CD4-positive, alpha-beta T cell treated with Interleukin-15 for 4 hours (primary cell): ENCODE measurements at places on chromosomes 1 and 21.

GRCh38 chr1:94873520-94874351, 53.2 kb downstream of the CNN3 start:
- DNase-seq = no peak

DNA sequence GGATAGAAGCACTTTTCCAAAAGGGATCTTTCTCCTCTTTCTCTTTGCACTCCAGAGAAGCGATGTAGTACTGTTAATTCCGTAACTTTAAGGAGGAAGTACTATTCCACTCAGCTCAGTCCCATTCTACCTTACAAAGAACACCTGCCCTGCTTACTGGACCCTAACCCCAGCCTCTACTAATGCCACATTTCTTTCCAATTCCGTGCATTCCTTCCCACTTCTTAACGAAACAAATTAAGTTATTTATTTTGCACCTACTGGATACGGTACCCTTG, 511 bp downstream of the NDC1 start:
- no peak for DNase-seq

GRCh38 chr1:245090491-245091090, 64.2 kb upstream of the KIF26B start:
- no peak for DNase-seq

GRCh38 chr1:155295183-155295941, 5.9 kb downstream of the PKLR start:
- no peak for DNase-seq

- DNase-seq = no peak
Observed at GRCh38 chr1:236545621-236546169, 21.9 kb downstream of the LGALS8 start.

GRCh38 chr1:165753934-165754333, 14.7 kb downstream of the TMCO1 start:
- DNase-seq = no peak

DNA sequence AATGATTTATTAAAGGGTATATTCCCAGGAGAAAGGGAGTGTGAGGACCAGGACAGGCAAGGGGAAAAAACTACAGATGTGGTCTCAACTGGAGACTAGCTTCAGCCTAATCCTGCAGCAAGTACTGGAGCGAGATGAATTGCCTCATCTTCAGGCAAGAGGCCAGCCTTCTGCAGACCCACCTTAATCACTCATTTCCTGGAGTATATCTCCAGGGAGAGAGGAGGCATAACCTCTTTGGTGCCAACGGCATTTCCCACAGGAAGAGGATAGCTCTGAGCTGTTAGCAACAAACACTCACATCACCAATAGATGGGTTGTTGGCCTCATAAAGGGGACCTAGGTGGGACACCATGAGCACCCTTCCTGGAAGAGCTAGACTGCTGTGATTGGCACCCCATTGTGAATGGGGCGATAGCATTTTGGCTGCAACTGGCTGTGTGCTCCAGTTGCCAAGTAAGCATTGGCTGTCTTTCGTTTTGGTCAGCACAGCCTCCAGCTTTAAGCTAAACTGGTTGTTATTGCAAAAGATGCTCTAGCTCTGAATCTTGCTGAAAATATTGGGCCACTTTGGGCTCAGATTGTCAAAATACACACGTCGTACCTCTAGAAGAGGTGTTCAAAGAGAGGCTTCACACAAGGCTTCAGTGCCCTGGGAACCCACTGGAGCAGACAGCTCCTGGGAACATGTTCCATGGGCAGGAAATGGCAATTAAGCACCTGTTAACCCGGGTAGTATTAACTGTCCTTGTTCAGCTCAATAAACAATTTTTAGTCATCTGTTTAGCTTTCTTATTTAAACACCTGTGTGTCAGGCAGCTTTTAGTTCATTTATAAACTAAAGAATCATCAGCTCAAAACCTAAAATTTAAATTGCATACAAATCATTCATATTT, 314.8 kb upstream of the C1orf87 start:
- no peak for DNase-seq

DNA sequence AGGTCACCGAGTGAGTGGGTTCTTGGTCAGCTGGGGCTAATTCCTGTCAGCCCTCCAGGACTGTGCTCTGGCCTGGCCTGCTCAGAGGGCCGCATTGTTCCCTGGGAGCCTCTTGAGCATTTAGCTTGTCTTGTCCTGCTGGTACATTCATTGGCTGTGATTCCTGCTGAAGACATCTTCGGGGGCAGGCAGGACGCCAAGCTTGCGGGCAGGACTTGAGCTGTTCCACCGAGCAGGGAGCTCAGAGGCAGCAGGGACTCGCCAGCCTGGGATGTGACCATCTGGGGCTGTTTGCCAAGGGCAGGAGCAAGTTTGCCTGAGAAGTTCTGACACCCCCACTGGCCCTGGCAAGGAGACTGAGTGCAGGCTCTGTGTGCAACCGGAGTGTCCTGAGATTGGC, 7.0 kb upstream of the SLC26A9 start:
- DNase-seq = no peak

DNA sequence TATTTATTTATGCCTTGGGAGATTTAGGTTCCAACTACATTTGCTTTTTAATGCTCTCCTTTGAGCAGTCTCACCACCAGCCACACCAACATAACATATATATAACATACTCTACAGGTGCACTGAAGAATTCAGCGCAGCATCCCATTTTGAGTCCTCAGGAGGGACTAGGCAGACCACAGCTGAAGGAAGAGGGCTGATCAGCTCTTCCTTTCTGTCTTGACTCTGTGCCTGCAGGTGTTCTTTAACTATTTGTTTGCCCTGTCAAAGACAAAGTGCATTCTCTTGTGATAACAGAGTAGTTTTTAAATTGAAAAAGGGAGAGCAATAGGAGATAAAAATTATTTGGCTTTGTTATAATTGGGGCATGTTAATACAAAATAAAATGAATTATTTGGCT, 17.0 kb downstream of the HIPK1 start:
- no peak for DNase-seq

DNA sequence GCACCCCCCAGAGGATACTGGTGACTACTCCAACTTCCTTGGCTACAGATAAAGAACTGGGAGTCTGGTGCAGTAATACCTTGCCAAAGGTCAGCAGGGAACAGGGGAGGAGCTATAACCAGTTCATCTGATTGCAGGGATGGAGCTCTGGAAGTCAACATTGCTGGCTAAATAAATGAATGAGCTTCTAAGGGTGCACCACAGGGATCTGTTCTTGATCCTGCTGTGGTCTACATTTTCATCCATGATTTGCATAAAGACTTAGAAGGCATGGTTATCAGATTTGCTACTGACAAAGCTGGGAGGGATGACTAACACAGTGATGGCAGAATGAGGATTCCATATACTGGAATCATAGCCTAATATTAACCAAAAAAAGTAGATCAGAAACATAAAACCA, 18.3 kb downstream of the PLEKHA6 start:
- no peak for DNase-seq

GRCh38 chr1:221439008-221439746, 302.7 kb downstream of the DUSP10 start:
- peak; percentile 59 for DNase-seq

- no peak for DNase-seq
Observed at GRCh38 chr1:240199758-240200645, 108.3 kb downstream of the FMN2 start.

GRCh38 chr1:1075148-1075935, 1.2 kb upstream of the RNF223 start:
- DNase-seq = no peak

DNA sequence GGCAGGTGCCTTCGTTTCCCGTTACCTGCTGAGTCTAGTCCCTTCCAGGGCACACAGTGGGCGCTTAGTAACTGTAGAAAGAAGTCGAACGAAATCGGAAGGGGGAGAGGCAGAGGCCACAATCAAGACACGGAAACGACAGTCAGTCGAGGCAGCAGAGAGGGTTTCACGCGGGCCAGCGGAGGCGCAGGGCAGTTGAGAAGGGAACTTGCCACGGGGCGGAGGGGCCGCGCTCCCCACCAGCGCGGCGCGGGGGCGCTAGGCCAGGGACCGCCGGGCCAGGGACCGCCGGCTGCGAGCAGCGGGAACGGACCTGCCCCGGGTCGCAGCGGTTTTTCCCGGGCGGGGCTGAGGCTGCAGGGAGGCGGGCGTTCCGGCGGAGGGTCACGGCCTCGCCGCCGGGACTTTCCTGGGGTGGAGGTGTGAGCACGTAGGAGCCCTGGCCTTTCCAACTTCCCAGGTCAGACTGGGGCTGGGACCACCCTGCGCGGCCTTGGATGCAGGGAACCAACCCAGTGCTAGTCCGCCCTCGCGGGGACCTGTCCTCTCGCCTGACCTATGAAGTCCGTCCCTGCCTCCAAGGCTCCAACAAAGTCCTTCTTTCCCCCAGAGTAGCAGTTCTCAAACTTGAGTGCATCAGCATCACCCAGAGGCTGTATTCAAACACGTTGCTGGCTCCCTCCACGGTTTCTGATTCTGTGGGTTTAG, 150.1 kb upstream of the FGGY start:
- DNase-seq = peak; percentile 37

DNA sequence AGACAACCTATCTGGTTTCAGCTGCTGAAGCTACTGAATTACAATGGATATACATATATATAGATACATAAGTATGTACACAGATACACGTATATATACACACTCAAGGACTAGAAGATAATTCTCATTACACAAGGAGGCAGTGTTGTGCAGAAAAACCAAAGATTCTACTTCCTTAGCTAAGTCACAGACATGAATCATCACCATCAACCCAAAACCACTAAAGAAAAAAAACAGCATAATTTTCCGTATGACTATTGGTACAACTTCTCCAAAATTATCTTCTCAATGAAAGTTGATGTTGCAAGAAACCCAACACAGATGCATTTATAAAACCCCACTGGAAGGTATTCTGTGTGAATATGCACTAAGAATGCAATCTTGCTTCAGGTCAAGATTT, 36.8 kb upstream of the RPF1 start:
- peak; percentile 83 for DNase-seq

GRCh38 chr1:201456499-201457309, 12.3 kb downstream of the PHLDA3 start:
- no peak for DNase-seq

DNA sequence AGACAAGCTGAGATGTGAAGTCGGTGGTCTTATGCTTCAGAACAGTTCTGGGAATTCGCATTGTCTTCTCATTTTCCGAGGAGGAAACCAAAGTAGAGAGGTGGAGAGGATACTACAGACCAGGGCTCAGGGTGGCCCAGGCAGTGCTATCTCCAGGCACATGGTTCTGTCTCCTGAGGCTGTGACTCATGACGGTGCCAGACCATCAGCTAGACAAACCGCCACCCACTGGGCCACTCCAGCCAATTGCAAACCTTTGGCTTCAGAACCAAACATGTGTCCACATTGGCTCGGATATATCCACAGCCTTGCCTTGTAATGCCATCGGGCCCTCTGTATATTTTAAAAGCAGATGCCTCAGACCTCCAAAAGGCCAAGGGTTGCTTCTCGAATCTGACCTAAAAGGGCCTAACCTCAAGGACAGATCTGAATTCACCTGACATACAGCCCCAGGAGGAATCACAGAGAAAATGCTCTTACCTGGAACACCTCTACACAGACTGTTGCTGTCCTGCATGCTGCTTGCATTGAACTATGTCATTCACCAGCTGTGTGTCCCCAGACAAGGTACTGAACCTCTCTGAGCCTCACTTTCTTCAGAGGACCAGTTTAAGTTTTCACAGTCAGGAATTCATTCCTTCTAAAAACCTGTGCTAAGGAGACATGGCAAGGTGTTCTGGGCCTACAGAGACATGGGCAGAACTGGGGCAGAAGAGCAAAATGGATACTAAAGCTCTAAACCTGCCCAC, 224.9 kb upstream of the JUN start:
- DNase-seq = no peak
